ENCODE measurements at places on chromosomes 11 and 22.

DNA sequence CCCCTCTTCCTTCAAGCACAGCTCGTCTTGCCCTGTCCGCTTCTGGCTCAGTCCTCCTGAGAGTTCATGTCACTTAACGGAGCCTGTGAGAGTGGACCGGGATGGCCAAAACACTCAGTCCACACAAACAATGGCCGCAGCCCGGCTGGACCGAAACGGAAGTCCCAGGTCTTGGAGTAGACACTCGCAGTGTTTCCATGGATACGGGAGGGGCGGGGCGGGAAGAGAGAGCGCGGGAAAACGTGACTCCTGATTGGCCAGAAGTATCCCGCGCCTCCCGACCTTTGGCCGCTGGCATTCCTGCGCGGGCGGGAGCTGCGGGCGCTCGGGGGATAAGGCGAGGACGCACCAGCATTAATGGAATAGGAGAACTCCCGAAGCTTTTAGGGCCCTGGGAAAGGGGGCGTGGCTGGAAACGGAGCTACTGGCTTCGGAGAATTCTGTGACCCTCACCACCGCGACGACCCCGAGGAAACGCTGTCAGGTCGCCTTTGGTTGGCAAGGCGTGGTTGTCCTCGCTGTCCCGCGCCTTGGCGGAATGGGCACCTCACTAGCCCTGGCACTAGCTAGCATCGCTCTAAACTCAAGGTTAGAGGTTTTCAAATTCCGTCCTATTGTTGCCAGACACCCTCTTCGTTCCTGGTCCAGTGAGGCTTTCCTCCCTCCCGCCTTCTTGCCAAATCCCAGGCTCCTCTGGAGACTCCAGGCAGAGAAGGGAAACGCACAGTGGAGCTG lies at the start of the genes NLRP14 and ZNF214:
Gene NLRP14 (plus strand): TSS at position 297 of the 735 bp plus-strand sequence. CDS start 18,108 bp downstream, outside the sequence.
Gene ZNF214 (minus strand): TSS at position 164 of the 735 bp plus-strand sequence. CDS start 17,511 bp downstream, outside the sequence.
- peak; percentile 92 for DNase-seq

- DNase-seq: no peak
Observed at GRCh38 chr11:11993839-11994238, 14.6 kb downstream of the DKK3 start.

DNA sequence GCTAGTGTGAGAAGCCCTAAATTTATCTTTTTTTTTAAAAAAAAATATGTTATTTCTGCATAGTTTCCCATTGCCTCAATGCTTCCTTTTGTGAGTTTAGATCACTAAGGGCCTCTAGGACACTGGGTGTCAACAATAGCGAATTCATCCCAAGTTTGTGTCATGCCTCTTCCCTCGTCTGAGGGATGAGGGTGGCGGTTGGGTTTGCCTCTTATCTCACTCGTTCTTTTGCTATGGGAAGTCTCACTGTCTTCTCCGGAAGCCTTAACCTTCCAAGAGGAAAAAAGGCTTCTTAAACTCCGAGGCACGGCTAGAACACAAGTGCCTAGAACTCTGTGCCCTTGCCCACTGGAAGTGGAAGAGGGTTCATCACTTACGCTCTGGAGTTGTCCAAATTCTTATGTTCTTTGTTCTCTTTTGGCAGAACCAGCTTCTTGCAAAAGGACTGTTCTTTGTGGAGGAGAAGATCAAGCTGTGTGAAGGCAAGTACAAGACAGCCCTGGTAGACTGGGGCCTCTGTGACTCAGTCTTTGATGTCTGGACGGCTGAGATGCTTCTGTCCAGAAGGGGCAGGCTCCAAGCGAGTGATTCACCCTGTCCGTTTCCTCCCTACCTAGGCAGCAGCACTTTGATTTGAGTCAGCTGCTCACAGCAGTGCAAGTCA lies 78.5 kb downstream of the TRAF6 start:
- DNase-seq: no peak

- no peak for DNase-seq
Observed at GRCh38 chr11:95346265-95346664, 115.3 kb upstream of the SESN3 start.

Data from NCI-H187 (cell line).